Posterior cingulate gyrus (tissue), 11 donors: ENCODE measurements at places on chromosomes 13 and 19.

DNA sequence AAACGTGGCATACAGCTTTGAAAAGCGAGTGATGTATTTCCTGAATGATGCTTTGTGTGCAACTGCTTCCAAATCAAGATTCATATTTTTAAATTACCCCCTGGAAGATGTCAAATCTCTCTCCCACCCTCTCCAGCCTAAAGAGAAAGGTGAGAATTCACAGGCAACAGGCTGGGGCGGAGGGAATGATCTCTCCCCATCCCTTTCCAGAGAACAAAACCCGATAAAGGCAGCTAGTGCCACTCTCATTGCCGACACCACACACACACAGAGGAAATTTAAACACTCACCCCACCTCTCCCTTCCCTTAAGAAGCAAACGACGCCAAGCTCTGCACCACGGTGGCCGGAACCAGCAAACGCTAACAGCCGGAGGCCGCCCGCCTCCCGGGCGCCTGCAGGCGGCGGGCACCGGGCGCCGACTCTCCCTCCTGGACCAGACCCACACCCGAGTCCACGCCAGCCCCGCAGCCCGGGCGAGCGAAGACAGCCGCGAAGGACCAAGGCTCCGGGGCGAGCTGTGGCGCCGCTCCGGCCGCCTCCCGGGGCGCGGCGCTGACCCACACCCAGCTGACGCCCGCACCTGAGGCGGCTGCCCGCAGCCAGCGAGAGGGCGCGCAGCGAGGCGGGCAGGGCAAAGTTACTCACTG is 477 bp downstream of the LNX2 start:
- DNase-seq: no peak

GRCh38 chr13:29991343-29991742 is 140.9 kb upstream of the UBL3 start:
- no peak for DNase-seq

DNA sequence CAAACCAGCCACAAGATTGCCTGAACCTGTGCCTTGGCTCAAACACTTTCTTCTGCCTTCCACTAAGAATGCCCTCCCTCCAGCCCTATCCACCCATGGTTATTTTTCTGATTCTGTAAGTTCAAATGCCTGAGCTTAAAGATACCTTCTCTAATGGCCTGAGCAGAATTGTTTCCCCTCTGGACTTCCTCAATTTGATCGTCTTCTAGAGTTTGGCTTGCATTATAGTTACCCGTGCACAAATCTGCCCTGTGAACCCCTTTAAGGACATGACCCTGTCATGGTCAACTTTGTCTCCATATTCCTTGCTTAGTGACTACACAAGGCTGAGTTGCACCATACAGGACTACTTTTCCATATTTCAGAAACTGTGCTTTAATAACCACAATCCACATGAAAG is 481.0 kb downstream of the FOXO1 start:
- DNase-seq: no peak

DNA sequence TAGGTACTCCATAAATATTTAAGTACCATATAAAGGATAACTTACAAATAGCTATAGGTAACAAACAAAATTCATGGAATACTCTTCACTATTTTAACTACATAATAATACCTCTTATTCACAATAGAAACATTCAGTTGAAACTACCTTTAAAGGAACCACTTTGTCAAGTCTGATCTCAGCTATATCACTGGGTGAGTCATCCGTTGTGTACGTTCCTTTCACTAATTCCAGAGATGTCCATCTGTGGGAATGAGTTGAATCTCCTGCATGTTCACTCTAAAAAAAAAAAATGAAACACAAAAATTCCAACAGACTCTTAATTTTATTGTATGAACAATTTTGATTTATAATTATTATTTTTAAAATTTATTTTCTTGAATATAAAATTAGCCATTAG is 149.4 kb upstream of the FBXL3 start:
- no peak for DNase-seq

DNA sequence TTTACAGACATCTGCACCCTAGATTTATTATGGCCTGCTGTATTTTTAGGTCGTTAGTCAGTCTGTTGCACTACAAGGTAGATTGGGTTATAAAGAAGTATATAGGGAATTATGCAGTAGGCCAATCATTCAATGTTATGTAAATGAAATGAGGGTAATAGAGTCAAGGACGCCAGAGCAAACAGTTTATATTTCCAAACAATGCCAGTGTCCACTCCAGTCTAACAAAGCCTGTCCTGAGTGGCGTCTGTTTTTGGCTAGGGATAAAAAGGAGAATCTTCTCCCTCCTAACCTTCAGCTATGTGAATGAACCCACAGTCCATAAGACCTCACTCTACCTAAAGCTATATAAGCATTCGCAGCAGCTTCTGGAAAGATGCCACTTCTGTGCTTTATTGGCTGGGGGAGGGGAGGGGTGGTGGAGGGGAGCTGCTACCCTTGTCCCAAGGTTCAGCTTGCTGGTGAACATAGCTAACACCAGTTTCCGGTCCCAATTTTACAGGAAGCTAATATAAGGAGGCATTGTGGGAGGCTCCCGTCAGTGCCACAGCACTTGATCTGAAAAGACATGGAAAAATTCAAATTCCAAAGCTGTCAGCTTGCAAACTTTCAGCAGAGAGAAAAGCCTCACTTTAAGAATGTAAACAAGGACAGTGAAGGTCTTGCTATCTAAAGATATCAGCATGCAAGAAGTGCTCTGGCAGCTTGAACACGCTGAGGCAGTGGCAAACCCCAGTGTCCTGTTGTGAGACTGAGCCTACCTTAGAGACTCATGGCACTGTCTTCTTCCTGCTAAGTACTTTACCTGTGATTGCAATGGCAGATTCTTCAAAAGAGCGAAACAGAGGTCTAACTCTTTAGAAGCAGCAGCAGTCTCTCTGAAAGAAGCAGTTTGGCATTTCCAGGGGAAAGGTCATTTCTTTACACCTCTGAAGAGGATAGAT is 369.9 kb downstream of the PCDH9 start:
- DNase-seq: no peak

- no peak for DNase-seq
These were observed 621 bp downstream of the SOX21 start for GRCh38 chr13:94711561-94712286.

DNA sequence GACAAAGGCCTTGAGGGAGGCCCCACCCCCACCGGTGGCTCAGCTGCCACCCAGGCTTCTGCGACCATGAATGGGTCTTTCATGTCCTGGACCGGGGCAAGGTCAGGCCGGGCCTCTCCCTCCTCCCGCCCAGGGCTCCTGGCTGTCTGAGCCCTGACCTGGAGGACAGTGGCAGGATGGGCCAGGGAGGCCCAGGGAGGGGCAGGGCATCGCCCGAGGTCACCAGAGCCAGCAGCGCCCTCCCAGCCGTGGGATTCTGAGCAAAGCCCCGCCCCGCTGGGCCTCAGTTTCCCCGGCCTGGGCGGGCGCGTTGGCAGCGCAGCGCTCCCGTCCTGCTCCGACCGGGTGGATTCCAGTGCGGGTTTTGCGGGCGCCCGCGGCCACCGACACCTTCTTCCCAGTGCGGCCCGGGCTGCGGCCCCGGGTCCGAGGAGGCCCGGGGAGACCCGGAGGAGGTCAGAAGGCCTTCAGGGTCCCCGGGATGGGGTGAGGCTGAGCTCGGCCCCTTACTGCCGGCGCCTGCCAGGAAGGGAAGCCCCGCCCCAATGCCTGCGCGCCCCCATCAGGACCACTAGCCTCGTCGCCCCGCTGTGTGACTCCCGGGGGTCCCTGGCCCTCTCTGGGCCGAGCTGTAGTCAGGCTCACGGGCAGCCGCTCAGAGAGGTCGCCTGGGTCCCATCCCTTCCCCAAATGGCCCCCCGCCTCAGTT is 24.6 kb upstream of the SEMA6B start:
- DNase-seq: peak; percentile 89
